ENCODE measurements at places on chromosomes 6 and 20.

DNA sequence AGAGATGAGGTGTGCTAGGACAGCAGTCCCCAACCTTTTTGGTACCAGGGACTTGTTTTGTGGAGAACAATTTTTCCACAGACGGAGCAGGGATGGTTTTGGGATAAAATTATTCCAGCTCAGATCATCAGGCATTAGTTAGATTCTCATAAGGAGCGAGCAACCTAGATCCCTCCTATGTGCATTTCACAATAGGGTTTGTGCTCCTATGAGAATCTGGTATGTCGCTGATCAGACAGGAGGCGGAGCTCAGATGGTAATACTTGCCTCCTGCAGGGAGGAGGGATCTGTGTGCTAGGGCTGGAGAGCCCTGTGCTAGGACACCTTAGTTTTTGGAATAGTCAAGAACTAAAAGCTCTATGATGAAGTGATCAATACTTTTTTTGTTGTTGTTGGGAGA, 2.5 kb downstream of the SMIM13 start:
- DNase-seq = no peak

- no peak for DNase-seq
Observed at GRCh38 chr20:53677447-53678314, 84.0 kb upstream of the ZNF217 start.

DNA sequence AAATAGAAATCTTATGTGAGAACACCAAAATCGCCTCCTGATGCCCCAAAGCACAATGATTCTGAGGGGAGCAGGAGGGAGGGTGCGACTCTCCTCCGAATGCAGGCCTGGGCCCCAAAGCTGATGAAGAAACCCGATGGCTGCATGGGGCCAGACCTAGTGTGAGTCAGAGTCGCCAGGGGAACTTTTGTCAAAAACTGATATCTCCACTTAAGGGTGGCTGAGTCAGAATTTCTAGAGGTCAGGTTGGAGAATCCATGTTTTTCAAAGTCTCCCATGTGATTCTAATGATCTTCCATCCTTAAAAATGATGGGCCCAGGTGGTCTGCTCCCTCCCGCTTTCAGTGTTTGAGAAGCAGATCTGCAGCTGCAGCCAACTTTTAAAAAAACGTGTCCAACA, 172.8 kb downstream of the BACH2 start:
- DNase-seq = no peak

GRCh38 chr6:98546376-98546775, 288.0 kb upstream of the POU3F2 start:
- no peak for DNase-seq

GRCh38 chr6:44500074-44500473, 112.6 kb downstream of the CDC5L start:
- DNase-seq = no peak

DNA sequence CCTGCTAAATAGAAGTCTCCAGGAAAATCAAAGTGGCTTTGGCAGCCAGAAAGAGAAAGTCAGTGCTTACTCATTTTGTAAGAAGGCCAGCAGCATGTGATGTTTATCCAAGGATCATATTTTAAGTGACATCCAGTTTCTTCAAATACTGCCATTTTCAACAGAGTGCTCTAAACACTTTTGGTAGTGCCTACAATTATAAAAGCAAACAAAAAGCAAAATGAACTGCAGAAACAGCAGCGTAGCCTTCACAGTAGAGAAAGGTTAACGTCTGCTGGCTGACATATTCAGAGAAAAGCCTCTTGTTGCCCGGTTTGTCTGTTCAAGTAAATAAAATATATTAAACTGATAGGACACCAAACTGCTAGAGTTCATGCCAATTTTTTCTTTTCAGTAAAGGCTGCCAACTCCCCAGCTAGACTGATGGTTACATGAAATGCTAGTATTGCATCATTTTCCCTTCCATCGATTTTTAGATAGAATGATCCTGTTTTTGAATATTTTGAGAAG, 705.7 kb upstream of the SLC35B3 start:
- DNase-seq = no peak

DNA sequence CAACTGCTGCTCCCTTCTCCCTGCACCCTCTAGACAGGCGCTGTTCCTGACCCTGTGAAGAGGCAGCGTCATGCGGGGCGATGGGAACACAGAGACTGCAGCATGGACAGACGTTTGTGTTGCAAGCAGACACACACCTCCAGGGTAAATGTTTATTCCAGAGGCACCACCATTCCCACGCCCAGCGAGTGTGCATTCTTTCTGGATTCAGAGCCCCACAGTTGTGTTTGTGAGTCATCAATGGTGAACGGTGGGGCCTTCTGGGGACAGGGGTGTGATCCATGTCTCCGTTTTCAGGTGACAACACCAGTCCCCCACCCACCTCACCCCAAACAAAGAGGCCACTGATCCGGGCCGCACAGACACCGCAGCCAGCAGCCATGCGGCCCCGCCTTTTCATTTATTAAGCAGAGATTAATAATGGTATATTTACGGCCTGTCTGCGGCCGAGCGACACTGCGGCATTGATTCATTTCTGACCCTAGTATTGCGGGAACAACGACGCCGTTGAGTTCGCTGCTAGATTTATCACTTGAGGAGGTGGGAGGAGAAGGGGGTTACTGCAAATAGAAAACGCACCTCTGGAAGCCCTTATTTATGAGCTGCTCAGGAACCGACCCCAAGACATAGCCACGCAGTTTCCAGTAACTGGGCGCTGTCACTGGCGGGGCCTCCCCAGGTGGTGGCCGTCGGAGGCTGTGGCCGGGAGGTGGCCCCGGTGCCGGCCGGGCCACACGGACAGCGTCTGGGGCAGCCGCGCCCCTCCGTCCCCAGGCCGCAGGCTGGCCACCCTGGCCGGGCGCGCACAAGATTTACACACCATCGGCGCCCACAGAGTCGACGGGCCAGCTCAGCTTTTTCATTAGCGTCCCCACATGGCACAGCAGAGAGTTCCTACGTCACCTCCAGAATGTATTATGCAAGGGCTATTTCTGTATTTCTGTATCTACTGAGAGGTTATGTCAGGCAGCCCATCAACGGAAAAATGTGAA, 367.6 kb downstream of the THBS2 start:
- no peak for DNase-seq

GRCh38 chr6:27897580-27898206, 14.5 kb downstream of the OR2B2 start:
- no peak for DNase-seq

GRCh38 chr6:25717866-25718740, 36.4 kb upstream of the SLC17A4 start:
- no peak for DNase-seq

GRCh38 chr20:59159493-59160376, 3.9 kb upstream of the ZNF831 start:
- DNase-seq = no peak

GRCh38 chr6:39881851-39882530, 52.3 kb downstream of the MOCS1 start:
- no peak for DNase-seq

- DNase-seq = no peak
Observed at GRCh38 chr6:140201787-140202458, 827.5 kb upstream of the CITED2 start.

GRCh38 chr20:63364801-63365585, 3.8 kb upstream of the CHRNA4 start:
- no peak for DNase-seq

GRCh38 chr6:27814665-27815424, 97.4 kb downstream of the OR2B2 start:
- no peak for DNase-seq

- DNase-seq = no peak
Observed at GRCh38 chr20:46703435-46703834, 6.0 kb upstream of the SLC2A10 start.

GRCh38 chr6:113149511-113149910, 707.6 kb upstream of the MARCKS start:
- no peak for DNase-seq

GRCh38 chr6:109010705-109011102, 83.9 kb downstream of the SESN1 start:
- DNase-seq = no peak

DNA sequence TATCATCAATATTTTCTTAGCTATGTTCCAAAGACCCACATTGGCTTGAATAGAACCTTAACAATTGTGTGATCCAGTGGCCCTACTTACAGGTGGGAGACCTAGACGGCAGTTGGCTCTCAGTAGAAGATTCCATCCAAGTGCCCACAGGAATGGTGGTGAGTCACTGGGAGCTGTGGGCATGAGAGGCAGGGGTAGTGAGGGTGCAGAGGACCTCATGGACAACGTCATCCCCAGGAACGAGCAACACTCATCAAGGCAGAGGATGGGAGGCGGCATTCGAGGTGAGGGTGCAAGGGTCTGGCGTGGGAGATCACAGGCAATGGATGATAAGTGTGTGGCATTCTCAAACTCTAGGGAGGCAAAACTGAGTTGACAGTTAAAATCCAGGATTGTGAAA, 17.5 kb upstream of the SPO11 start:
- DNase-seq = no peak

GRCh38 chr20:38298768-38299288, 5.1 kb upstream of the BPI start:
- no peak for DNase-seq

GRCh38 chr20:44287272-44288097, 23.5 kb downstream of the FITM2 start:
- DNase-seq = no peak

GRCh38 chr6:20706238-20706938, 172.1 kb downstream of the CDKAL1 start:
- DNase-seq = no peak

DNA sequence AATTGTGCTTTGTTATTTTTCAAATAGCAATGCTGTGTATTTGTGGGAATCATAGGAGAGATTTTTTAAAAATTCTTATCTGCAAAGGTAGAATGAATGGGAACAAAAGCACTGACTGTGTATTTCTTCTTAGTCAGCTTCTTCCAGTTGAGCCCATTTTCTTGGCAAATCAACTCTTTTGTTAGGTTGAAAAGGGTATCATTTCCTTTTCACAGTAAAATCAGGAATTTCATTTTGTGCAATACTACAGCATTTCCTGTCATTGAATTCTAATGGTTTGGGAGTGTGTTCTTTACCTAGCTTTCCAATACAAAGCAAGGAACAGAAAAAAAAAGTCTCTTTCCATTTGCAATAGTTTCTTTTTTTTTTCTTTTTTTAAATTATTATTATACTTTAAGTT, 19.0 kb upstream of the EXOC2 start:
- DNase-seq = no peak

DNA sequence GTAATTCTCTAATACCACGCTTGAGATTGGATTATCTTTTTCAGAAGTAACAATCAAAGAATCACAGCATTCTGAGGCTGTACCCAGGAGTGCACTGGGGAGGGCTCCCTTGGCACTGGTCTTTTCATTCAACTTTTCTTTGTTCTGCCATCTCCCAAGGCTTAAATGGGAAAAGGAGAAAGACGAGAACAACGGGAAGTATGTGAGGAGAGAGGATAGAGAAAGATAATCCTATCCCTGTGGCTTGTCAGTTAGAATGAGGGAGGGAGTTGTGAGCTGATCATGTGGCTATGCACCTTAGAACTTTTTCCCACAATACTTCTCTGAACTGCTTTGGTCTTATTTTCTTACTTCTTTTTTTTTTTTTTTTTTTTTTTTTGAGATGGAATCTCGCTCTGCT, 83.1 kb downstream of the CAP2 start:
- DNase-seq = no peak

GRCh38 chr6:150403458-150404246, 34.8 kb downstream of the IYD start:
- no peak for DNase-seq

DNA sequence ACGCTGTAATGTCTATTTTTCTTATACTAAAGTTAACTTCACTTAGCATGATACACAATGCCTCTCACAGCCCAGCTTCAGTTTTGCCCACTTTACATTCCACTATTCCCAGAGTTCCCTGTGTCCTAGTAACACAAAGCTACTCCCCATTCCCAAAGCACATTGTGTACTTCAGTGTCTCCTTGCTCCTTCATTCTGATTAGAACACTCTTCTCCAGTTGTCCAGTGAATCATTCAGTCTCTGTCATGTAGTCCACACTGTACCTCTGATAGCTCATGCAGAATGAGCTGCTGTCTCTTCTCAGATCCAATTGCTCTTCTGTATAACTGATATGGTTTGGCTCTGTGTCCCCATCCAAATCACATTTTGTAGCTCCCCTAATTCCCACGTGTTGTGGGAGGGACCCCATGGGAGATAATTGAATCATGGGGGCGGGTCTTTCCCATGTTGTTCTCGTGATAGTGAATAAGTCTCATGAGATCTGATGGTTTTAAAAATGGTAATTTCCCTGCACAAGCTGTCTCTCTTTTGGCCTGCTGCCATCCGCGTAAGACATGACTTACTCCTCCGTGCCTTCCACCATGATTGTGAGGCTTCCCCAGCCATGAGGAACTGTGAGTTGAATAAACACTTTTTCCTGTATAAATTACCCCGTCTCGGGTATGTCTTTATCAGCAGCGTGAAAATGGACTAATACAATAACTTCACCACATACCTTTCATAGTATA, 2.1 kb upstream of the TMX4 start:
- DNase-seq = no peak

GRCh38 chr20:56358600-56359211, at the start of gene FAM210B:
Gene FAM210B (plus strand): TSS chr20:56358974. CDS start chr20:56359006, 32 bp downstream.
- peak; percentile 98 for DNase-seq

GRCh38 chr6:28606424-28607391, 81.0 kb downstream of the GPX5 start:
- peak; percentile 39 for DNase-seq

DNA sequence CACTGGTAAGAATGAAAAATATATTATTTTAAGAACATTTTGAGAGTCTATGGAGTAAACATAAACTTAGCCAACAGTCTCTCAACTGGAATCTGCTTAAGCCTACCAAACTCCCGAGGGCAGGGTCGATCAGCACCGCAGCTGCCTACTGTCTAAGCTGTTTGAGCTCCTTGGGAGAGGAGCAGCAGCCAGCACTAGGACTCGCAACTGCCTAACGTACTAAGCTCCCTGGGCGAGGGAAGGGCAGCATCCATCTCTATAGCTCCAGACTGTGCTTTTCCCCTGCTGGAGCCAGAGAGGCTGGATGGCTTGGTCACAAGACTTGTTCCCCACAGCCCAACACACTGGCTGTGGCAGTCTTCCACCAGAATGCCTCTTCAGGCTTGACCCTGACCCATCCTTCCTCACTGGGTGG, 96.4 kb downstream of the MOXD1 start:
- DNase-seq = no peak

Measured in GM12891 (cell line).